ENCODE measurements at places on chromosomes 4 and X.

- no peak for DNase-seq
Measured at GRCh38 chr4:95231681-95232080, 317.1 kb downstream of the UNC5C start.

DNA sequence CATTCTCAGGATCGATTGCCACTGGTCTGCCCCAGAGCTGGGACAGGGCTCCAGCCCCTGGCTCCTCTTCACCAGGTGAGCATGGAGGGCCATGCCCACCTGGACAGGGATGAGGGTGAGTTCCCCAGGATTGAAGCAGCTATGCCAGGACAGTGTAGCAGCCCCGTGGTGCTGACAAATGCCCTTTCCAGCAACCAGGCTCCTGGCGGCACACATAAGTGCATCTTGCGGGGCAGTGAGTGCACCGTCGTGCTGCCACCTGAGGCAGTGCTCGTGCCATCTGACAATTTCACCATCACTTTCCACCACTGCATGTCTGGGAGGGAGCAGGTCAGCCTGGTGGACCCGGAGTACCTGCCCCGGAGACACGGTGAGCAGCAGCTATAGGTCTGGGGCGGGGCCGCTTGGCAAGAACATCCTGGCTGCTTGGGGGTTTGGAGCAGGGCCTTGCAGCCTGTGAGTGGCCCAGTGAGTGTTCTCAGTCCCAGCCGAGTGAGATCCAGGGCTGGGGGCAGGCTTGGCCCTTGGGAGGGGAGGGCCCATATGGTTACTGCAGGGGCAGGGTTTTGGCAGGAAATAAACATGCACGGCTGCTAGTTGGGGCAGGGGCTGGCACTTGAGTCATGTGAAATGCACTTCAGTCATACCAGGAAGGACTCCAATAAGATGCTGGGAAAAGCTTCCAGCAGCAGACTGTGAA is 6.1 kb downstream of the IL9R start:
- DNase-seq = no peak

- no peak for DNase-seq
Measured at GRCh38 chrX:21946925-21947641, 6.6 kb downstream of the SMS start.

DNA sequence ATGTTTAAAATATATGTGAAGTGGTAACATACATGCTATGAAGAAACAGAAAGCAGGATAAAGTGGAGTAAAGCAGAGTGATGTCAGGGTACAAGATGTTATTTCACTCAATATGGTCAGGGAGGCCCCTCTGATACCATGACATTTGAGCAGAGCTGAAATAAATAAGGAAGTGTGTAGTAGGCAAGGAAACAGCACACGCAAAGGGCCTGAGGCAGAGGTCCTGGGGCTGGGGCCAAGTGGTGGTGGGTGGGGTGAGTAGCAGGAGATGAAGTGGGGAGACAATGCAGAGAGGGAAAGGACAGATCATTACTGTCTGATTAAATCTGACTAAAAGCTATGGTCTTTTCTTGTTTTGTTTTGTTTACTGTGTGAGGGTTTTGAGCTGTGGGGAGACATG is 61.1 kb downstream of the FAM13A start:
- DNase-seq = no peak

DNA sequence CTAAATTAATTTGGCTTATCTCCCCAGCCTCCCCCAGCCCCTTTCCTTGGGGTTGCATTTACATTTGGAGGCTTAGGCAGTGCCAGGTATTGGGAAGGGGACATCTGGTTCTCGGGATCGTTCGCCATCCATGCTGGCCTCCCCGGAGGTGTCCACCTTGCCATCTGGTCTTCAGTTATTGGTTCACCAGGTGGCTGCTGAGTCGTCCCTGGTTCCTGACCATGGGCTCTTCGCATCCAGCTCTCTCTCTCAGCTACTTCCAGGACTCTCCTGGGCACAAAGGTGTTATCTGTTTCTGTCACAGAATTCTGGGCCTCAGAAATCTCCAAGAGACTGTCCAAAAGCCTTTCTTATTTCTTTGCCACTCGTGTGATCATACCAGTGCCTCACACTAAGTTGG is 75.4 kb upstream of the SCOC start:
- DNase-seq = no peak

GRCh38 chr4:73822812-73823504 is 13.5 kb upstream of the CXCL6 start:
- no peak for DNase-seq

DNA sequence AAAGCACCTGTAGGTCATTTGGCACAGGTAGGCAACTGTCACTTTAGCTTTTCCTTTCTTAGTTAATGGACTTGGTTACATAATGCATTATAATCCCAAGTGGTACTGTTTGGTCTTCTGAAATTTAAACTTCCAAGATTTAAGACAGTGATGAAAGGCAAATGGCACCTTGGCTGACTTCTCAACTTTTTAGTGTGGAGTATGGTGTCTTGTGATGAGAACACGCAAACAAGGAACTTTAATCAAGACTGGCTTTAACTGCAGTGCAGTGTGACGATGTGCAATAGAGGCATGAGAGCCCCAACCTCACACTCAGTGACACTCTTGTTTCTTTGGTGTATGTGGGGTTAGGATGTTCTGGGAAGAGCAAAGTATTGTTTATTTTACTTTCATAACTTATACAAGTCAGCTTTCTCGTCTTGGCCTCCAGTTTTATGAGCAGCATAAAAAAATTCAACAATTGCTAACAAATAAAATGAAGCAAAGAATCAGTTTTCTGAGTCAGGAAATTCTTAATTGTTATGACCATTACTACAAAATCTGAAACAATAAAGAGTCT is 171.9 kb downstream of the MAD2L1 start:
- DNase-seq = no peak

- no peak for DNase-seq
Measured at GRCh38 chrX:153641627-153642026, 5.4 kb upstream of the DUSP9 start.

DNA sequence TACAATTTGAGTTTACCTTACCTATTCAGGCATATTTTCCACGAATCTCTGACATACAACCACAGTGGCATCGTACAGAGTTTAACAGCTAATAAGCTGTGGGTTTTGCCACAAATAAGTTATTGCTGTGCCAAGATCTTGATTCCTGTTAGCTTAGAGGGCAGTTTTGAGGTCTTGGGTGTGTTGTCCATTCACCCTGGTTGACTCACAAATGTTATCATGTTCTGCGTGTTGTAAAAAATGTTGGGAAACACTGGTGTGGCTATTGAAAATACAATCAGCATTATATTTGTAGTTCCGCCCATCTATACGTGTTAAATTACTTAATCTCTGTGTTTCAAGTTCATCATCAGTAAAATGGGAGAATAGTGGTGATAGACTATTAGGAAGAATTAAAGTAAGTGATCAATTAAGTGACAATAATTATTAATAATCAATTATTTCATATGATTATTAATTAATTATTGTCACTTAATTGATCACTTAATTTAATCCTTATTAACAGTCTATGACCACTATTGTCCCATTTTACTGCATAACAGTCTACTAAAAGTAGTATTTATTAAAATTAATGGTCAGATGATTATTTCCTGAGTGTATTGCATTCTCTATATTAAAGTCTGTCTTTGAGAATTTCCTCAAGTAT is 96.3 kb downstream of the TMA16 start:
- DNase-seq = no peak

- DNase-seq = no peak
Measured at GRCh38 chr4:148998719-148999118, 556.5 kb upstream of the NR3C2 start.

GRCh38 chr4:181897935-181898334 is 345.3 kb upstream of the TENM3 start:
- DNase-seq = no peak

DNA sequence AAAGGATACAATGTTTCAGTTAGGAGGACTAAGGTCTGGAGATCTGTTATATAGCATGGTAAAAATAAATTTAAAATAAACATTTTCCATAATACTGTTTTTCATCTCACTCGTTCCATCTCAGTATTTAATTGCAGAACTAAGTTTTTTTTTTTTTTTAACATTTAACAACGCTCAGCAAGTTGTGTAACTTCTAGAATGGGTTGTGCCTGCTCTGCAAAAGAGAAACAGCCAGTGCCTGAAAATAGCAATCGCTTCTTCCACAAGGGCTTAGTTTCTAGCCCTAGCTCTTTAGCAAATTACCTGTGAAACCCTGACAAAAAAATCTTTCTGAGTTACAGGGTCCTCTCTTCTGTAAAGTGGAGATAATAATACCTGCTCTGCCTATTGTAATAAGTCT is 41.9 kb downstream of the CNGA1 start:
- no peak for DNase-seq

DNA sequence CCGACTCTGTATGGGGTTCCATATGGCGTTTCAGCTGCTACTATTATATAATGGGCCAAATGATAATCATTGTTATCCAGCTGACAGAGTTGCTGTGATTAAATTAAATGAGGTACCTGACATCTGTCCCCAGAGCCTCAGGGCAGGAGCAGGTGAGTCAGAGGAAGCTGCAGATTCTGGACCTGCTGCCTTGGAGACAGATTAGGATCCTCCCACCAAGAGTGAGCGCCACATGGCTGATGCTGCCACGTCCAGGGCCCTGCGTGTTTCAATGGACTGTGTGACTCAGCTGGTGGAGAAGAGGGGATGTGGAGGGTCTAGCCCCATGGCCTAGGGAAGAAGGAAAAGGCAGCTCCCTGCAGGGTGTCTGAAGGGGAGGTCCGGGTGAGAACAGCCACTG is 28.3 kb upstream of the UXT start:
- no peak for DNase-seq

- peak; percentile 12 for DNase-seq
Measured at GRCh38 chr4:145936997-145937901, 1.4 kb downstream of the ZNF827 start.

DNA sequence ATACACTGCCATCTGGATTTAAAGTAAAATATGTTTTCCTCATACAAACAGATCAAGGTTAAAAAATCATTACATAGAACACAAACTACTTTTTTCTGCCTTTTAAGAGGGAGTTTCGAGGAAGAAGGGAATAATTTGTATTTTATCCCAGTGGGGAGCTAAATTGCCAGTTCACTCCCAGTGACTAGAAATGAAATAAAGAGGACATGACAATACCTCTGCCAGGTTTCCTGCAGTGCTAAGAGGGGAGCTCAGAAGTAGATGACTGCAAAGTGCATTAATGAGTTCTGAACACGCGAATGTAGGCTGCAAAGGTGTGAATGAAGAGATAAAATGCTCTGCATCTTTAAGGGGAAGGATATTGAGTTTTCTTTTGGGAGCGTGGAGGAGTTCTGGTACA is 69.7 kb downstream of the SRPX start:
- DNase-seq = no peak

GRCh38 chr4:107825072-107825824 is 516 bp downstream of the SGMS2 start:
- DNase-seq = no peak

GRCh38 chr4:148007314-148007760 is 275.4 kb downstream of the ARHGAP10 start:
- DNase-seq = no peak

DNA sequence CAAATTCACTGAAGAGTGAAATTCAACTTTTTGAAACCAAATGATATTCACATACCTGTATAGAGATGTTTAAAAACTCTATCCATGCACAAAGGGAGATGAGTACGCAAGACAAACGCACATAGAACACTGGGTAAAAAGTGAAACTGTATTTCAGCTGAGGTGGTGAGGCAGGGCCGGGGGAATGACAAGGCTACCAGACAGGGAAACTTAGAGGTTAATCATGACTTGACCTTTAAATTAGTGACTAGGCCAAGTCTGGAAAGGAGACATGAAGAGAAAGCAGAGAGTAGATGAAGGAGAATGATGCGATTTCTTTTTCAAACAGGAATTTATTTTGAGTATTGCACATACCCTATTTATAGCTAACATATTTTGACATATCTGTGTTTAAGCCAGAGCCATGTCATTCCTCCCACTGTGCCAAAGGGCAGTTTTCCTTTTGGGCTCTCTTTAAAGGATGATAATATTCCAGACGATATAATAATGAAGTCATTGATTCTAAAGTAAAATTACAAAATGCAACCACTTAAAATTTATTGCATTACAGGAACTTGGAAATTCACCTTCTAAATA is 49.4 kb downstream of the ARHGEF6 start:
- no peak for DNase-seq

DNA sequence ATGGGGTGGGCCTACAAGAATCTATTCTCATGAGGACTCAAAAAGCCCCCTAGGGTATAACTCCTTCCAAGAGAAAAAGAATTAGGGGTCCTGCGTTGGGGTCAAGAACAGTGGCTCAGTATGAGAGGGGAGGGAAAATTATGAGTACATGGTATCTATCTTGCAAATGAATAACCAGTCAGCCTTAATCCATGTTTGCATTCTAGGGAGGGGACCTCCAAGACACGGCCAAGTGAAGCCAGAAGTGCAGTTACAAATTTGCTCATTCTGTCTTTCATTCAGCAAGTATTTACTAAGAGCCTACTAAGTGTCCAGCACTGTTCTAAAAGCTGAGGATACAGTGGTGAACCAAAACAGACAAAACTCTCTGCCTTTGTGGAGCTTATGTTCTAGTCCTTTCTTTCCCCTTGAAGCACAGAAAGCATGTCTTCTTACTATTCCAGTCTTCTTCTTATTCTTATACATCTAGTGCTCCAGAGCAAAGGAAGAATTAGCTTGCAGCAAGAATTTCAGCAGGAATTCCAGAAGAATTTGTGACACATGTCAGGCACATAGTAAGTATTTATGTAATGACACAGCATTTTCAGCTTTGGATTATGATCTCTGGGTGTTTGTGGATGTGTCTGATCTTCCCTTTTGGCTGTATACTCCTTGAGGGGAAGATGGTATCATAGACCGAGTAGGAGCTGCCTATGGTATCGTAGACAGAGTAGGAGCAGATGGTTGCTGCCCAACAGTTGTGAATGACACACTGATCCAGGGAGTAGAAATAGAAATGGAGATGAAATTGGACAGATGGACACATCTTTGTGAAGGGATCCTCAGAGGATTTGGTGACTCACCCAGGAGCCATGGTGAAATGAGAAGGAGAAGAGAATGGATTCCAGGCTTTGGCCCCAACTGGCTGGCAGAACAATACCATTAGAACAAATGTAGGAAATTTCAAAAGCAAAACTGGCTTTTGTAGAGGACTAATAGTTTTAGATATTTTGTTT is 75.9 kb downstream of the COQ2 start:
- DNase-seq = no peak

DNA sequence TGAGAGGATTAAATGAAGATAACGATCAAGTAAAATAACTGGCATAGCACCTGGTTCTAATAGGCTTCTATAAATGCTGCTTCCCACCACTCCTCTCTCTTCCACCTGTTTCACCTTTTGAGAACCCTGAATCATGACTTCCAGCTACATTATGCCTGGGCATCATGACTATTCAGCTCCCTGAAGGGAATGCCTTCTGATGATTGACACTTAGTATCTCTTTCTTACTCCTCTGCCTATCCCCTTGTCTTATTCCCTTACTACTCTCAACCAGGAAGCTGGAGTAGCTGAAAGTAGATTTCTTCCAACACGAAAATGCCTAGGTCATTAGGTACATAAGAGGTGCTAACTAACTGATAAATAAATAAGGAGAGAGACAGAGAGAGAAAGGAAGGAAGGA is 24.7 kb upstream of the CXCL8 start:
- no peak for DNase-seq

- DNase-seq = no peak
Measured at GRCh38 chrX:38181357-38181756, 39.3 kb downstream of the SRPX start.

Data from stimulated activated CD4-positive, alpha-beta T cell treated with anti-CD3 and anti-CD28 coated beads, Interleukin-12 subunit alpha, Interleukin-12 subunit beta, amount 100 ng/mL, for 48 hours (primary cell).